ENCODE measurements at places on chromosomes 16 and 17. TPM values are rescaled to one million over a fixed set of nuclear protein-coding genes. Genes with fewer than 3 reads are reported as not detected.

The CCT6B gene
- total RNA-seq, result 2.5 TPM

The SULT1A4 gene
- total RNA-seq, result 4.3 TPM

The KRTAP4-4 gene
- not detected for total RNA-seq

The CES3 gene
- 2.4 TPM for total RNA-seq

- DNase-seq, result no peak
Observed at GRCh38 chr17:64064331-64064730, 43.9 kb upstream of the ICAM2 start.

GRCh38 chr17:63435681-63436522 lies 10.2 kb downstream of the CYB561 start:
- no peak for DNase-seq

DNA sequence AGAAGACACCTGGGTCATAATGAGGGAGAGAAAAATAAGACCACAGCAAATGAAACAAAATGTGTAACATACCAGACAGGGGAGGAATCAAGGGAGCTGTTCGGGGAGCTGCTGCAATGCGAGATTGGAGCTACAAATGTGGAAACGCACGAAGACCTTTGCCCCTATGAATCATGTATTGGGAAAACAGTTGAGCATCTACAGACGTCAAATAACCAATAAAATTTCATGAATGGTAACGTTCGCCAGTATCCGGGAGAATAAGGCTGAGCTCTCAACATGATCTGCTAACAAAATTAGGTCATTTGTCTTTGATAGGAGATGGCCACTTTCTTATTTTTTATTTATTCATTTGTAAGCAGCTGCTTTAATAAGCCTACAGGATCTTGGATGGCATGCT lies 486.2 kb upstream of the RBFOX1 start:
- no peak for DNase-seq

DNA sequence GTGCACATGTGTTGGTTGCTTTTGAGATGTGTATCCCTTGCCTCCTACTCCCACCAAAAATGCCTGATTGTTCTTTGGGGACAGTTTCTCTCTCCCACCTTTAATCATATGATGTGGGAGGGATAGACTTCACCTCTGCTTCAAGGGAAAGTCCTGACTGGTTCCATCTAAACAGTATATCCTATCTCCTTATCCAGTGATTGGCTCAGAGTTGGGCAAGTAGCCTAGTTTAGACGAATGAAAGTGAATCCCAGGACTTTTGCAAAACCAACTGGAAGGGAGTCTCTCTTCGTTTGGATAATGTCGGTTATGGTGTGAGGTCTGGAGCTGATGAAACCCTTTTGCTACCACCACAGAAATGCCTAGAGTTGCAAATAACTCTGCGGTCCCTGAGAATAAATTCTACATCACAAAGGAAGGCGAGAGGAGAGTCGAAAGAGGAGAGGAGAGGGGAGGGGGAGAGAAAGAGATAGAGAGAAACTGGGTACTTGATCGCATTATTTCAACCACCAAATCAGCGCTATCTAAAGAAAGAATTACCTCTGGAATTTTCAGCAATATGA lies 77.1 kb upstream of the SALL1 start:
- DNase-seq, result no peak

GRCh38 chr17:21215935-21216334 lies 2.0 kb upstream of the TMEM11 start:
- DNase-seq, result no peak

DNA sequence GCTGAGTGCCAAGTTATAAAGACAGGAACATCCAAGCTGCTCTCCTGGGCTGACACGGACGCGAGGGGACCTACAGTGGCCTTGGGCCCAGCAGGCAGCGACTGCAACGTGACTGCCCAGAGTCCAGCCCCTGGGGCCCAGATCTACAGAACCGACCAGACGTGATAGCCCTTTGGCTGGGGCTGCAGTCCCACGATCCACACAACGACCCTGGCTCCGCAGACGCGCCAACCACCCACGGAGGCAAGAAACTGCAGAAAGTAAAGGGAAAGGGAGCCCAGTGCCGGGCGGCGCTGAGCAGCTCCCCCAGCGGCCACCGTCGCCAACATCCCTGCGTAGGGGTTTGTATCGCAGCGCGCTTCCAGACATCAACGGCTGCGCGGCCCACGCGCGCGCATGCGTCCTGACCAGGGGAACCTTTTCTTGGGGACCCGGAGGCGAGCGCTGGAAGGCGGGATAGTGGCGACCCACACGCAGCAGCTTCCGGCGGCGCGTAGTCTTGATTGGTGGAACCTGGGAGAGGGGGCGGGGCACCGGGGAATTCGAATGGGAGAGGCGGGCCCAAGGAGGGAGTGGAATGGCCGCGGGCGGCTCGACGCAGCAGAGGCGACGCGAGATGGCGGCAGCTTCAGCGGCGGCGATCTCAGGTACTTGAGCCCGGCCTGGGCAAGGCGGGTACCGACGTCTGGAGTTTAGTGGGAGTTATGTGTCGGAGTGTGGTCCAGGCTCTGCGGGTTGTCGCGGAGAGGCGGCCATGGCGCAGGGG lies at the start of gene KIF22:
Gene KIF22 (plus strand): TSS at position 569 of the 766 bp plus-strand sequence. CDS start 9 bp downstream, at position 578.
- DNase-seq, result peak; percentile 100

DNA sequence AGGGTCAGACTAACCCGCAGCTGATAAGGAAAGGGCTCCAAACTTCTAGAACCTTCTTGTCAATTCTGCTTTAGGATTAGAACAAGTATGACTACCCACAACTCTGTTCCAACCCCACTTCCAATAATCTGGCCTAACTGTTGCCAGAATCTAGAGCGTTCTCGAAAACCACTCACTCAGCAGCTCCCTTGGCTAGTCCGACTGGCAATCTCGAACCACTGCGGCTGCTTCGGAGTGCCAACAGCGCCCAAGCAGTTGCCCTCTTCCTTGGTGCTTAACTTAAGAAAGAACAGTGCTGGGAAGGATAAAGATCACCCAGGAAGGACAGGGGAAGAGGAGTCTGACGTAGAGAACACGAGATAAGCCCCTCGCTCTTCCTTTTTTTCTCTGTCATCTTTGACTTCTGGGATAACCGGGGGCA lies 818 bp downstream of the DNAJC7 start:
- DNase-seq, result no peak

DNA sequence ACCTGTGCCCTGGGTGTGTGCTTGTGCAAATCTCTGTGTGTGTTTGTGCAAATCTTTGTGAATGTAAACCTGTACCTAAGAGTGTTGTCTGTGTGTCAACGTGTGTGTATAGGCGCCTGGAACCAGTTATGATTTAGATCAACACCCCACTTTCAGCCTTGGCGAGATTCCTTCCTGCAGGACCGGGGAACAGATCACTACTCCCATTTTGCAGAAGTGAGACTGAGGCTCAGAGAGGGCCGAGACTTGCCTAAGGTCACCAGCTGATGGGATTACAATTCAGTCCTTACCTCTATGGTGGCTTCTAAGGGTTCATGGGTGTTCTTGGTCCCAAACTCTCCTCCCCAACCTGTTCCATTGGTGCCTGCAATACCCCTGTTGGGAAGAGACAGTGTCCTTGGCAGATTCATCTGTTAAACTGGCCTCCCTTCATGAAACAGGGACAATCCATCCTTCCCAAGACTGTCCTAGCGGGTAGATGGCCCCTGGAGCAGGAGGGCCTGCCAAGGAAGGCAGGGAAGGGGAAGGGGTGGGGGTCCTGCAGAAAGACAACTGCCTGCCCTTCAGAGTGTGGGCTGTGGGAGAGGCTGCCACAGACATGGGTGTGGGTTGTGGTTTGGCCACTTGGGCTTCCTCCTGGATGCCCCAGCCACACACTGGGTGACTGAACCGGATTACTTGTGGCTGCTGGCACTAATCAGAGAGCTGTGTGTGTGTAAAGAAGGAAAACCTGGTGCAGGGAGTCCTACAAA lies 6.9 kb upstream of the MAPK7 start:
- DNase-seq, result no peak

DNA sequence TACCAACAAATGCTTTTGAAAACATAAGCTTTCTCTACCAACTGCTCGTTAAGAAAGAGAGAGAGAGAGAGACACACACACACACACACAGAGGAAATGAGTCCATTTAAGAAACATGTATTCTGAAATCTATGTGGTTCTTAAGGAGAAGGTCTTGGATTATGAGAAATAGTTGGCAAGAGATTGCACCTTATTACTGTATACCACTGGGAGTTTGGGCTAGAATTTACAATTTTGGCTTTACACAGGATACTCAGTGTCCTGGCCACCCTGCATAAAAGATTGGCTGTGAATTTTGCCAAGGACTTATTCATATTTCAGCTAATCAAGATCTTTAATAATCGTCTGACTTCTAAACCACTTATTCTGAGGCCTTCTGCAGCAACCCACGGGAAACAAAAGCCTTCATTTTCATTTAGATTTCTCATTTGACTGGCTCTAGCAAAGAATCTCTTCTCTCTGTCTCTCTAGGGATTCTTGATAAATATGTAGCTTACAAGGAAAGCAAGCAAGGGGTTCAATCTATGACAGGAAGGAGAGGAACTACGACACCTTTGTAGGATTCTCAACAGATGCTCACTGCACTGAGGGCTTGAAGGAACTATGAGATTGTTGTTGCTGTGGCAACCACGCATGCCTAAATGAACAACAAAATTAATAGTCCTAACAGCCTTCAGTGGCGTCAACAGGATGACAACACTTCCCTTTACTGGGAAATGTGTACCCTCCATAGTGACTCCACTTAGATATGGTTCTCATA lies 75.3 kb upstream of the GNAO1 start:
- no peak for DNase-seq

GRCh38 chr16:3767333-3767986 lies 50.1 kb upstream of the TRAP1 start:
- DNase-seq, result no peak

DNA sequence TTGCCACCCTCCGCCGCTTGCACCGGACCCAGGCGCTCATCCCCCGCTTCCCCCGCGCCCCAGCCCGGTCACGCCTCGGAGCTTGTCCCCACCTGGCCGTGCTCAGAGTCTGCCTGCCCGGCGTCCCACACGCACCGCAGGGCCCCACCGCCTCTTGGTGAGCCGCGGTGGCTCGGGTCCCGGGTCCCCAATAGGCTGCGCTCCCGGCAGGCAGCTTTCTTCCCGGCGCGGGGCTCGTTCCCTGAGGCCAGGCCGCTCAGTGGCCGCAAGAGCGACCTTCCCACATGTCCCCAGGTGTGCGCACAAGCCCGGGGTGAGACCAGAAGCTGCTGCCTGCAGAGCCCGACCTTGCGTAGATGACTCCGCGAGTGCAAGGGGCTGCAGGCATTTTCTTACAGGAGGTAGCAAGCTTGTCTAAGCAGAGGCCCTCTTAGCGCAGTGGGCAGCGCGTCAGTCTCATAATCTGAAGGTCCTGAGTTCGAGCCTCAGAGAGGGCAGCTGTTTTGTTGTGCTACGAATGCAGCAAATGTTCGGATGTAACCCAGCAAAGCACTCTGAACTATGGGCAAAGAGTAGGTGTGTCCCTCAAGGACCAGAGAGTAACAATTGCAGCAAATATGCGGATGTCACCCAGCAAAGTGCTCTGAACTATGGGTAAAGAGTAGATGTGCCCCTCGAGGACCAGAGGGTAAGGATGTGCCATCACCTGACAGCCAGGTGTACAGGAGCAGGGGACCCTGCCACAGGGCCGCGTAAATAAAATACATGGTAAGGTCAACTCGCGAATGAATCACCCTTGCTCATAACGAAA lies 15.6 kb downstream of the TLE7 start:
- DNase-seq, result peak; percentile 65

DNA sequence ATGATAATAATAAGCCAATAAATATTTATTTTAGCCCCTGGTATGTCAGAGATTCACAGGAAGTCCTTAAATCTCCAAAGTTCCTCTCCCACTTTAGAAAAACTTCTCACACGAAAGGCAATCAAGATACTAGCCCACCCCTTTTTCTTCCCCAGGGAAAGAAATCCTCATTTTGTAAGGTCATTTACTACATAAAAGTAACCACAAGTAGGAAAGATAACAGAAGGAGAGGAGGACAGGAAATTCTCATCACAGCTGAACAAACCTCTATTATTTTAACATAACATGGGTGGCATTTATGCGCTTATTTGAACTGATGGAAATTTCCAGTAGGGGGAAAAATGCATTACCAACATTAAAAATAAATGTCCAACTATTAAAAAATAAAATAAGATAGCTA lies 3.4 kb downstream of the FAM222B start:
- no peak for DNase-seq

All from neural crest cell (in vitro differentiated cells).